ENCODE measurements at places on chromosomes 3 and 15.

DNA sequence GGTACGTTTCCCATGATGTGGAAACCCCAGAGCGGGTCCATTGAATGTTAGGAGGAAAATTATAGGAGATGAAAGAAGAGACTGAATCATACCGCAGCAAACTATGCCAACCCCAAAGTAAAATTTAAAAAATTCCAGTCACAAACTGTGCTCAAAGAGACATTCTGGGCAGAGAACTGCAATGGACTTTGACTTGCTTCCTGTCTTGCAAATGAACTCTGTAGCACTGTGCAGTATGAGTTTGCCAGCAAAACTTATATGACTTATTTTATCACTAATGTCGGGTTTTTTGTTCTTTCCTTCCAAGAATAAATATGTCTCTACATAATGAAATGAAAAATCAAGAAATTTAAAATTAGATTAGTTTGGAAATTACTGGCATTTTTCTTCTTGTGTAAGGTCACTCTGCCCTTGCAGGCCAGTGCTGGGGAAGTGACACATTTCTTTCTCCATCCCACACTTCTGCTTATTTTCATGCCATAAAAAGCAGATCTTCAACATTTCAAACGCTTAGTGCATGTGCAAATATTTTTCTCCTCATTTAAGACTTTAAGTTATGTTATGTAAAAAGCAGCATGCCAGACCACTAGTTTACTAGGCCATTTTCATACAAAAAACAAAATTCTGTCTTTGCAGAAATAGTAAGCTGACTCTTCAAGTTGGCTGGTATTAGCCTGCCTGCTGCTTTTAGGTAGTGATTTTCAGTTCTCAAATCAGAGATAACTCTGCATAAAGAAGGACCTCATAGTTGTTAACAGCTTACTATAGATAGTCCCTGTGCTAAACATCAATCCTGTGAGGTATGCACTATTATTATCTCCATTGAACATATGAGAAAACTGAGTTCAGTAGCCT is 32.2 kb upstream of the SSR3 start:
- no peak for DNase-seq

DNA sequence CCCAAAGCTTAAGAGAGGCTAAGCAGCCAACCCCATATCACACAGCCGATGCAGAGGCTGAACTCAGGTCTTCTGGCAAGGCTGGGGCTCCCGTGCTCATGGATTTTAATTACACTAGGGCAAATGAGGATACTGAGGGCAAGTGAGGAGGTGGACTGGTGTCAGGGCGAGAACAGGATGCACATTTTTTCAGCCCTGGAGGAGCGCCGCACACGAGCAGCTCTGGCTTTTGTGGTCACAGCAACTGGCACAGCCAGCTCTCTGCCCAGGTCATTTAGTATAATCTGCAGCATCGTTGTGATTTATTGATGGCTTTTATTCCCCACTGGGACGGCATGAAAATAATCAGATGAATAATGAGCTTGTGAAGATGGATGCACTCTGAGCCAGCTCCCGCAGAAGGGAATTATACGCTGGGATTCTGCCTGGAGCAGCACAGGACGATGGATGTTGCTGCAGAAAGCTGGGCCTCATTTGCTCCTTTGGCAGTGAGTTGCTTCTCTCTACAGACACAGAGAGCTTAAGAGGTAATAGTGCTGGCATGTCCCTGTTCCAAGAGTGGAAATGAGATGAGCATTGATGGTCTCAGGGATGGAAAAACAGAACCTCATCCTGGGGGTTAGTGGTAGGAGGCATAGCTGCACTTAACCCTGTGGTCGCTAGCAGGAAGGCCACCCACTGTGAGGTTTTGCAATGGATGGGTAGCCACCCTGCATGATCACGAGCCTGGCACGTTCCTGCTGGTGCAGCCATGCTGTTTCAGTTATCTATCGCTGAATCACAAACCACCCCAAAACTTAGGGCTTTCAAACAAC is 135.4 kb downstream of the UACA start:
- DNase-seq, result no peak

DNA sequence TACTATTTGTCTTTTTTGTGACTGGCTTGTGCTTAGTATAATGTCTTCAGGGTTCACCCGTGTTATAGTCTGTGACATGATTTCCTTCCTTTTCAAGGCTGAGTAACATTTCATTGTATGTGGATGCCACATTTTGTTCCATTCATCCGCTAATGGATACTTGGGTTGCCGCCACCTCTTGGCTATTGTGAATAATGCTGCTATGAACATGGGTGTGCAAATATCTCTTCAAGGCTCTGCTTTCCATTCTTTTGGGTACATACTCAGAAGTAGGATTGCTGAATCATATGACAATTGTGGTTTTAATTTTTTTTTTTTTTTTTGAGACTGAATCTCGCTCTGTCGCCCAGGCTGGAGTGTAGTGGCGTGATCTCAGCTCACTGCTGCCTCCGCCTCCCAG is 15.4 kb downstream of the CRTC3 start:
- no peak for DNase-seq

- DNase-seq, result no peak
Observed at GRCh38 chr3:40593351-40593750, 68.6 kb downstream of the ZNF621 start.

DNA sequence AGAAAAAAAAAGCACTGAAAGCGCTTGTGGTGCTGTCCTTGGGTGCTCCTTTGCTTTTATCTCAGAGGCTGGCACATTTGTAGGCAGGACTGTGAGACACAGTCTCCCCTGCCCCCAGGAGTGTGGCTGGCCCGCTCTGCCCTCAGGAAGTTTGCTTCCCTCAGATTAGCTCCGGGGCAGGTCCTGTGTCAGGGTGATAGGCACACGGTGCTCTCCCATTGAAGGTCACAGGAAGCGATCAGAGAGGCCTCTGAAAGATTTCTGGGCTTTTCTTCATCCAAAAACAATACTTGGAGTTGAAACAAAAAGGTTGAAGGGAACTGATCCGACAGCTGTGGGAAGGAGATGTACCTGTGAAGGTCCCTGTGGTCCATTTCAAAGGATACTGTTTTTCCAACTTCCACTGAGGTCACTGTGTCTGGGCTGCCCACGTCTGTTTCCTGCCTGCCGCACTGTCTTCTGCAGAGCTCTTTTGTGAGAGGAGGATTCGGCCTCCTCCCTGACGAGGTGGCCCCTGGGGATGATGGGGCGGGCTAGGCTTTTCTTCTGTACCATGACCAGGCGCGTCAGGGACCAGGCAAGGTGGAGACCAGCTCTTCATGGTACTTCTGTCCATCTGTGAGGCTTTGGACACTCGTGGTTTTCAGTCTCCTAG is 330.5 kb upstream of the CTDSPL start:
- DNase-seq, result no peak

GRCh38 chr3:170496868-170497140 is 78.1 kb downstream of the CLDN11 start:
- no peak for DNase-seq

GRCh38 chr15:22863356-22863755 is 24.9 kb downstream of the NIPA2 start:
- DNase-seq, result no peak

GRCh38 chr15:80559761-80560160 is 135.3 kb upstream of the ABHD17C start:
- DNase-seq, result no peak

GRCh38 chr15:92553317-92553716 is 102.3 kb downstream of the FAM174B start:
- DNase-seq, result no peak

- no peak for DNase-seq
Observed at GRCh38 chr15:85899927-85900326, 105.2 kb upstream of the KLHL25 start.

DNA sequence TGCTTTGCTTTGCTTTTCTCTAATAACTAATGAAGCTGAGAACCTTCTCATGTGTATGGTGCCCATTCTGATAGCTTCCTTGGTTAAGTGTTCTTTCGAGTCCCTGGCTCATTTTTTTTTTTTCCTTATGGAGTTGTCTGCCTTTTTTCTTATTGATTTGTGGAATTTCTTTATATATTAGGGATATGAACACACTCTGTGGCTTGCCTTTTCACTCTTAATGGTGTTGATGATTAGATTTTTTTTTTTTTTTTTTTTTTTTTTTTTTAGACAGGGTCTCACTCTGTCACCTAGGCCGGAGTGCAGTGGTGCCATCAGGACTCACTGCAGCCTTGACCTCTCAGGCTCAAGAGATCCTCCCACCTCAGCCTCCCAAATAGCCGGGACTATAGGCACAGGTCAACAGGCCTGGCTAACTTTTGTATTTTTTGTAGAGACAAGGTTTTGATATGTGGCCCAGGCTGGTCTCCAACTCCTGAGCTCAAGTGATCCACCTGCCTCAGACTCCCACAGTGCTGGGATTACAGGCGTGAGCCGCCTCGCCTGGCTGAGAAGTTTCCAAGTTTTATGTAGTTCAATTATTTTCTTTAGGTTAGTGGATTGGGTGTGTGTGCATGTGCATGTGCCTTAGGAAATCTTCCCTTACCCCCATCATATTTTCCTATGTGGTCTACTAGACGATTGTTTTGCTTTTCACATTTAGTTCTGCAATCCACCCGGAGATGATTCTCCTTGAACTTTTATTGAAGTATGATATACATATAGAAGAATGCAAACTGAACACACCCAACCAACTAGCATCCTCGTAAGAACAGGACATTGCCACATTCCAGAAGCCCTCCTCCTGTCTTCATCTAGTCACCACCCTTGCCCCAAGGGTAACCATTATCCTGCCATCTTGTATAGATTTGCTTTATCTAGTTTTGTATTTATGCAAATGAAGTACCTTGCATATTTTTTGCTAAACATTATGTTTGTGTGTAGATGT is 1.7 kb upstream of the SNRPA1 start:
- no peak for DNase-seq

- DNase-seq, result no peak
Observed at GRCh38 chr3:56782906-56783305, 18.8 kb downstream of the ARHGEF3 start.

- DNase-seq, result no peak
Observed at GRCh38 chr3:48299746-48300712, 33.4 kb downstream of the SPINK8 start.

GRCh38 chr3:71346061-71346460 is 237.5 kb downstream of the FOXP1 start:
- DNase-seq, result no peak

- no peak for DNase-seq
Observed at GRCh38 chr15:59791755-59792154, 102.6 kb upstream of the BNIP2 start.

DNA sequence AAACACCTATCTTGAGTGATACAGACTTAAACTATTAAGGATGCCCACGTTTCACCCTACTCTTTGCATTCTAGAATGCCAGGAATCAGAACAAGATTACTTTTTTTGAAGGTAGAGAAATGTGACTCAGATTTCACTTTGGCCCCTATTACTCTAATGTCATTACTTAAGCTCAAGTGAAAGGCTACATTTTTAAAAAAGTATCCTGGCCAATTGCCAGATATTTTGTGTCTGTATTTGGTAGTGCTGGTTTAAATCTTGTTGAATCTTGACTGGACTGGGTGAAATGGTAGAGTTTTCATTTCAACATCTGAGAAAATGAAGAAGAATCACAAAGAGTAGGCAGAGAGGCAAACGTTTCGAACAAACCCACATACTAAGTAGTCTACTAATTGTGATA is 218.2 kb upstream of the UBE2E1 start:
- DNase-seq, result no peak

- DNase-seq, result no peak
Observed at GRCh38 chr3:73813291-73813690, 188.6 kb upstream of the PDZRN3 start.

DNA sequence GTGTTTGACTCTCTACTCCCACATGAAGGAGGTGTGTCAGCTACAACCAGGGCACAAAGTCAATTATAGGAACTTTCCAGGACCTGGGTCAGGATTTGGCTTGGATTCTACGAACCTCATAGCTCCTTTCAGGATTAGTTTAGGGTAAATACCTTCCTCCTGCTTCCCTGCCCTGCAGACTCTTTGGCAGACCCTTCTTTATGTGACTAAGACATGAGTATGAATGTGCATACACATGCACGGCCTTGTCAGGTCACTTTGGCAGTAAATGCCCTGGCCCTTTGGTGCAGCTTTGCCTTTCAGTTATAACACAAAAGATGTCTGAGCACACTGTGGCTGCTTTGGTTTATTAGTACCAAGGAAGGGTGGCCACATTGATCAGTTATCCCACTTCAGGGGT is 68.9 kb downstream of the GHSR start:
- DNase-seq, result no peak

GRCh38 chr3:94647131-94647530 is 584.3 kb downstream of the NSUN3 start:
- DNase-seq, result no peak

- DNase-seq, result no peak
Observed at GRCh38 chr3:13173186-13173585, 100.0 kb upstream of the IQSEC1 start.

DNA sequence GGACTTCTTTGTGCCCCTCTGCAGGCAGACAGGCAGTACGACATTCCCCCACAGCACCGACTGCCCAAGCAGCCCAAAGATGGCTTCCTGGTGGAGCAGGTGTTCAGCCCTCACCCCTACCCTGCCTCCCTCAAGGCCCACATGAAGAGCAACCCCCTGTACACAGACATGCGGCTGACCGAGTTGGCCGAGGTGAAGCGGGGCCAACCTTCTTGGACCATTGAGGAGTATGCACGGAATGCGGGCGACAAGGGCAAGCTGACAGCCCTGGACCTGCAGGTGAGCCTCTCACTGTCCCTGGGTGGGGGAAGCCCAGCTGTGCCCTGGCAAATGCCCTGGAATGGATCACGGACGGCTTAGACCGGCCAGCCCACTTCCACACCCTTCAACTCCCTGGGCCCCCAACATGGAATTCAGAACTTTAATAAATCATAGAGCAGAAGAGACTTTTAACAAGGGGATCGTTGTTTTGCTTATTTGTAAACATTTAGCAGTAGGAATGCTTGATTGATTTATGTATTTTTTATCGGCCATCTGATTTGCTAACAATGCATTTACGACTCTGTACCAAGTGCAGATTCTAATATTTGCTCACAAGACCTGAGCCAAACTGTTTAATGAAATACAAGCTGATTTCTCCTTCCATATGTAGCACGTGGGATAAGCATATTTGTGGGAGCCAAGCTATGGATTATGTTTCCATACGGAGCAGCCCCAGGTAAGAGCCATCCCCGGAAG is 31.1 kb downstream of the MINAR1 start:
- no peak for DNase-seq

GRCh38 chr3:113741086-113741485 is 5.0 kb downstream of the NAA50 start:
- DNase-seq, result no peak

DNA sequence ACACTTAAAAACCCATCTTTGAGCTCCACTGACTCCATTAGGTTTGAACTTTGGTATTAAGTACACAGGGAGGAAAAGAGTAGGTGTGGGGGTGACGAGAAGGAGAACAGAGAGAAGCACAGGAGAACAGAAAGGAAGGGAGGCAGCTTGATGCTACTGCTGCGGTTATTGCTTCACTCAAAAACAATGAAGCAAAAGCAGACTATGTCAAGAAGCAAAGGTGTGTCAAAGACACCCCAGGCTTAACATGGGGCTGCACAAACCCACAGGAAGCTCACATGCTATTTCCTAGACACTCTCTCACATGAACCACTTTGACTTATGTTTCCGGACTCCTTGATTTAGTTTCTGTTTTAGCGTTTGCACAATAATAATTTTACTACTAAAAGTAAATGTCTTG is 961.0 kb upstream of the CFAP20DC start:
- no peak for DNase-seq

GRCh38 chr3:133366921-133367320 is 32.9 kb upstream of the BFSP2 start:
- DNase-seq, result no peak

All from NCI-H526 treated with DMSO at 0.1 percent for 48 hours (cell line).